ENCODE measurements at places on chromosomes 7 and 10.

DNA sequence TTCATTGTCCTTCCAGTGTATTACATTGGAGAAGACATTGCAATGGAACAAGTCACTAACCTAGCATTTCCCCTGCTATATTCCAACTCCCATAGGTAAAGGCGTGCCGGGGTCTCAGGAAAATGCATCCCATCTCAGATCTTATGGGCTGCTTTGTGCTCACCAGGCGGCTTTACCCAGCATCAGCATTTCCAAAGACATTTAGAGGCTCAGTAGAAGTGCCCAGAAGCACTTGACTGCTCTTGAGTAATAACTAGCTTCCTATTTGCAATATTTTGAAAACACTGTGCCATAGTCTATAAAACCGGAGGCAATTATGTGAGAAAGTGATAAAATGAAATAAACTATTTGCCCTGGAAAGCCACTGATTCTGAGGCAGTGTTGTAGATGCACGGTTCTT, 415.0 kb upstream of the NPVF start:
- no peak for DNase-seq

DNA sequence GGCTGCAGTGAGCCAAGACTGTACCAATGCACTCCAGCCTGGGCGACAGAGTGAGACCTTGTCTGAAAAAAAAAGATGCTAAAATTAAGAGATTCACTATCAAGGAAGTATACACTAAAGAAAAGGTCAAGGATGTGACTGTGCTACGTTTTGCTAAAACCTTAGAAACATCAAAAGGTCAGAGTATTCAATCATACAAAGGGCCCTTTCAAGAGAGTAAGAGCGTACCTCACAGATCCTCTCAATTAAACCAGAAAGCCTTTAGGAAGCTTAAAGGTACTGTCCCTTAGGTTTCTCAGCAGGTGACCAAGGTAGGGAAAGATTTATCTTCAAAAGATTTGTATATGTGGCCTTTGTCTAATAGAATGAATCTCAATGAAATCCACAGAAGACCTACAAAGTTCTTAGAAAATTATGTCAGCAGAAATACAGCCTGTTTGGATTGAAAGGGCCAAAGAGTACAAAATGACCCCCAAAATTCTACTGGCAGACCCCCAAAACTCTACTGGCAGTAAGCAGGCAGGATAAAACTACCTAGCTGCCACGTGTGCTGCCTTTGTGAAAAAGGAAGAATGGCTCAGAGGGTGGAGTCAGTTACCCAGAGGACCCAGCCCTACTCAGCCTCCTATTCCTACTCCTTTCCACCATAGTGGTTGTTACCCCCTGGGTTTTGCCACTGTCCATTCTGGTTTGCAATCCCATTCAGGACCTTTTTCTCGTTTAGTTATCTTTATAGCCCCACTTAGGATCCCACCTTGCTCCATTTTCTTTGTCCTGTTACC, 36.7 kb downstream of the ARHGAP19 start:
- no peak for DNase-seq

GRCh38 chr10:15166325-15166724, 2.2 kb downstream of the NMT2 start:
- DNase-seq = no peak

- DNase-seq = no peak
Measured at GRCh38 chr10:133372507-133372906, 647 bp downstream of the ECHS1 start.

DNA sequence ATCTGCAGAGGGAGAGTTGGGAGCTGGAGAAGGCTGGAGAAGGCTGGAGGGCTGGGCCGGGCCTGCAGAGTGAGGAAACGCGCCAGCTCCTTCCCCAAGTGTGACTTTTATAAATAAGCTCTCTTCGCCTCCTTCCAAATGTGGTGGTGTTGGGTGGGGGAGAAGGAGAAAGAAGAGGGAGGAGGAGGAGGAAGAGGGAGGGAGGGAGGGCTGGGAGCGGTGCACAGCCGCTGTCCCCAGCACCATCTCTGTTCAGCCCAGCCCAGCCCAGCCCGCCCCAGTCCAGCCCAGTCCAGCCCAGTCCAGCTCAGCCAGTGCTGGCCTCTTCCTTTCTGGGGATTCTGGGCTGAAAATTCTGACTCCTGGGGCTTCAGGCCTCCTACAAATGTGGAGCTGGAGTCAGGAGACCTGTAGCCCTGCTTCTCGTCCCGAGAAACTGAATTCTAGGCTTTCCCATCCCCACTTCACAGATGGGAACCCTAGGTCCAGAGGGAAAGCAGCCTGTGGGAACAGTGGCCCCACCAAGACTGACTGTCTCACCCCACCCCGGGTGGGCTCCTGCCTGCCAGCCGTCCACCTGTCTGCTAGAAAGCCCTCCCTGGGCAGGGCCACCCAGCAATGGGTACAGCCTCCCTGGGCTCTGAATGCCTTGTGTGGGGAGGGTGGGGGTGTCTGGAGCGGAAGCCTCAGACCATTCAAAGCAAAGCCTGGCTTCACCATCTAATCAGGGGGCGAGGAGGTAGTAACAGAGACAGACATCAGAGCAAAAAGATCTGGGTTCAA, 2.3 kb downstream of the STX1A start:
- DNase-seq = no peak
